ENCODE measurements at places on chromosomes 3 and 15.
A peak's percentile ranks its signal among the peaks of the same experiment; 100 is the strongest.

DNA sequence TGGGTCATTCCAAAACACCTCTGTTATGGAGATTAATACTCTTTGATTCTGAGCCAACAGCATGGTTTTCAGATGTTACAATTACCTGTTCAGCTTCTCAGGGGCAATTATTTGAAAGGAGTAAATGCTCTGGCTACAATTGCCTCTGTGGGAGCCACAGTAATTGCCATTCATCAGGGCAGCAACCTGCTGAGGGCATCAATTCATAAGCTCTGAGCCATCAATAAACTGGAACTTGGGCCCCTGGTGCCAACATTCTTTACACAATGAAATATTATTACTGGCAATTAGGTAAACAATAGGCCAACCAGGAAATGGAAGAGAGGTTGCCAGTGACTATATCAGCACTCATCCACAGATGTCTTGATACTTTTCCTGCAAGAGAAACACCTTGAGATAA, 660.8 kb downstream of the MECOM start:
- no peak for DNase-seq

DNA sequence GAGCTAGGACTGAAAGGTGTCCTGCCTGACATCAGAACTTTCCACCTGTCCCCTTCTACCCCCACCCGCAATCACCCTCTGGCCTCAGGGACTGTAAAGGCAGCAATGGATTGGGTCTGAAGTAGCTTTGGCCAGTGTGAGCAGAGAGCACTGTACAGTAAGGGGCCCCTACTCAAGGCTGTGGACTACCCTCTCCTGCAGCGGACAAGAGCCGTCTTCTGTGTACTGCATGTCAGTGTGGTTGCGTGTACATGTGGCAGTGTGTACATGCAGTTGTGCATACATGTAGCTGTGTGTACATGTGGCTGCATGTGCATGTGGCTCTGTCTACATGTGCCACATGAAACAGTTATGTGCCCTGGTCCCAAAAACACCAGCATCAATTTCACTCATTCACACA, 205.9 kb upstream of the LINGO1 start:
- DNase-seq: no peak

- DNase-seq: no peak
Measured at GRCh38 chr3:189325454-189325853, 153.7 kb downstream of the TPRG1 start.

GRCh38 chr3:9769426-9770275, at the start of gene CAMK1:
Gene CAMK1 (minus strand): TSS chr3:9769947. CDS start chr3:9767749, 2,198 bp downstream.
- DNase-seq: peak; percentile 74

DNA sequence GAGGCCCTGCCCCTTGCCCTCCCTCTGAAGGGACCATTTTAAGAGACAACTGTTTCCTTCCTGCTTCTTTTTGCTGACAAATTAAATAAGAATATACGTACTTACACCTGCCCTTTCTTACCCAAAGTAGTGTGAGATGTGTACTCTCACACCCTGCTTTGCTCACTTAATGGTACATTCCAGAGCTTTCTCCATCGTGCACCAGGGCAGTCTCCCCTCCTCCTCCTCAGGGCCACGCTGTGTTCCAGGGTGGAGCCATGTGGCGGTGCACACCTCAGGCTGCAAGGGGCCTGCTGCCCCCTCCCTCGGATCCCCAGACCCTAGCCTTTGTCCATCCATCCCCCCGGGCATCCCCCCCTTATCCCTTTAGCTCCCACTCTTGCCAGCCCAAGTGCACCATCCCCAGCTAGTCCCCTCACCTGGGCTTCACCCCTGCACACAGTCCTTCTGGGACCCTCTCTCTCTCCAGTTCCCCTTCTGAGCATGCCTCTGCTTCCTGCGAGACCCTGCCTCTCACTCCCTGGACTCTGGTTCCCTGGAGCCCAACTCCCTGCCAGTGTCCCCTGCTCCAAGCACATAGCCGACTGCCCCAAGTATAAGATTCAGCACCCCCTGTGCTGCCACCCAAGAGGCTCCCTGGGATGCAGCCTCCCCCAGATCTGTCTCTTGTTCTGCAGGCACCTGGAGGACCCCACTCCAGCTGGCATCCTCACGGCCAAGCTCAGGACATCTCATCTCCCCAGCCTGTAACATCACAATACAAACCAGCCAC, 89.5 kb upstream of the IQSEC1 start:
- DNase-seq: no peak

DNA sequence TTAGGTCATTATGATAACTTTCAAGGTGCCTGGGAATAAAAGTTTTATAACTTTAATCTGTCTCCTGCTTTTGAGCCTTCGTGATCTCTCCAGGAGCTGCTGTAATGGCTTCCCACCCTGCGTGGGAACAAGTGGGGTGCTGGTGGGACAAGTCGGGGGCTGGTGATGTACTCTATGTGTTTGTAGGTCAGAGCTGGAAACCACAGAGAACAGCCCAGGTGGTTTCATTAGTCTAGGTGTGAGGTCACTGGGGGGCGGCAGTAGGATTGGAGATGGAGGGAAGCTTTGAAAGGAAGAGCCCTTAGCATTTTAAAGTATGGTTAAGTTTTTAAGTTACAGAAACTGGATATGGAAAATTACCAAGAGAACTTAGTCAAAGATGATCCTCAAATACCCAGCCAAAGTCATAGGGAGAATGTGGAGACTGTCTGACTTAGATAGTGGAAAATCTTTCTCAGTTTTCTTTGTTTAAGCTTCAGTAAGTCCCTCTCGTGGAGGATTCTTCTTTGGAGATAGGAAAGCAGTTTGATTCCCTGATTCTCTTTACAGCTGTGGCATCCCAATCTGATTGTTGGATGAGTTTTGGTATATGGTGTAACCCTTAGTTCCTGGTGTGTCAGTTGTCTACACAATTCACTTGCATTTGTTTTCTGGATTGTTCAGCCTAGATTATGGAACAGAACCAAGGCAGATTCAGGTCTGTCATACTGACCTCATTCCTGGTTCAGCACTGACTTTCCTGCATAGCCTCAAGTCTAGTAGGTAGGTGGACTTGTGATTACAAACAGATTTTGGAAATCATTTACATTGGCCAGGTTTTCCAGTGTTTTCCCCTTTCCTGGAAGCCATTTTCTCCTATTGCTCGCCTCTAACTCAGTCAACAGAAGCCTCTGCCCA, 115.6 kb downstream of the FNDC3B start:
- DNase-seq: no peak

- no peak for DNase-seq
Measured at GRCh38 chr15:26623071-26623470, 149.8 kb downstream of the GABRB3 start.

GRCh38 chr3:101988596-101988995, 139.3 kb downstream of the NFKBIZ start:
- DNase-seq: no peak

DNA sequence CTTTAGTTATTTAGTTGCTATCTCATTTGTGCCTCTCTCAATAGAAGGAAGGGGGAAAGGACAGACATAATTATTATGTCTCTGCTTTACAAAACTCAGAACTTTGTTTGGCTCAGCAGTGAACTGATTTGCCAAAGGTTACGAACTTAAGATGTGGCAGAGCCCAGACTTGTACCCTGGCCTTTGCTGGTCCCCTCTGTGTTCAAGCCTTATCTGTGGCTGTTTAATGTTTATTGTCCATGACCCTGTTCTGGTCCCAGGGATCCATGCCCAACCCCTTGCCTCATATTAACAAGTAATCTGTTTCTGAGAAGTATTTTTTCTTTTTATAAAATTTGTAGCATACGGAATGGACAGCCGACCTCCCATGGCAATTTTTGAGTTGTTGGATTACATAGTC, 10.7 kb downstream of the SNAPC5 start:
- DNase-seq: no peak

DNA sequence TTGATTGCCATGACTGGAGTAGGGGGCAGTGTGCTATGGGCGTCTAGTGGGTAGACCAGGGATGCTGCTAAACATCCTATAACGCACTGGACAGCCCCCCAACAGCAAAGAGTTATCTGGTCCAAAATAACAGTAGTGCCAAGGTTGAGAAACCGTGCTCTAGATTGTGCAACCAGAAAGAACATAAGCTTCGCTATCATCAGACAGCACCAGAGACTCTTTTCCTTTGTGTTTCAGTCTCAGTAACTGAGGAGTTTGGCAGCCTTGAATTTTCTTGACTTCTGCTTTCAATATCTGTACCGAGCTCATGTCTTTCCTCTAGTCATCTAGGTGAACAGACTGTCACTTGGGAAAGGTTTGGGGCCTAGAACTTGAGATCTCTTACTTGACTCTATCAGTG, 8.8 kb downstream of the ARID3B start:
- no peak for DNase-seq

DNA sequence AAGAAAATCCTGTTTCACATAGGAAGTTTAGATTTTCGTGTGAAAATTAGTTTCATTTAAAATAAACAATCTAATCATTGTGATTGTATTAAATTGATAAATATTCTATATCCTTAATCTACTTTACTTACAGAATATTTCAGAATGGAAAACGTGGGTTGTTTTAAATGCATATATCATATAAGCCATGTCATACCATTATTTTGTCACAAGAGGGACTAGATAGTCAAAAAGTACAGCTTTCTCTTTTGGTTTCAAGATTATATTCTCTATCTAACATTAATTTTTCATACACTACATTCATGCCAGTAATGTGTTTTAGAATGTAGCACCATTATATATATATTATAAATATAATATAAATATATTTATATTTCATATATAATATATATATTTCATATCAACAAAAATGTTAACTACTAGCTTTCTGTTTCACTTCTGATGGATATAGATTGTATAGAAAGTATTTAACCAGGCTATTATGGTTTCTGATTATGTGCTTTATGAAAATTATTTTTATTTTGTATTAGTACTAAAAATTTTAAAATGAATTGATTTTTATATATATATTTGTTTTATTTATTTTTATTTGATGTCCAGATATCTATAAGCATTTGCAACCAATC, 45.3 kb downstream of the OSTN start:
- no peak for DNase-seq

DNA sequence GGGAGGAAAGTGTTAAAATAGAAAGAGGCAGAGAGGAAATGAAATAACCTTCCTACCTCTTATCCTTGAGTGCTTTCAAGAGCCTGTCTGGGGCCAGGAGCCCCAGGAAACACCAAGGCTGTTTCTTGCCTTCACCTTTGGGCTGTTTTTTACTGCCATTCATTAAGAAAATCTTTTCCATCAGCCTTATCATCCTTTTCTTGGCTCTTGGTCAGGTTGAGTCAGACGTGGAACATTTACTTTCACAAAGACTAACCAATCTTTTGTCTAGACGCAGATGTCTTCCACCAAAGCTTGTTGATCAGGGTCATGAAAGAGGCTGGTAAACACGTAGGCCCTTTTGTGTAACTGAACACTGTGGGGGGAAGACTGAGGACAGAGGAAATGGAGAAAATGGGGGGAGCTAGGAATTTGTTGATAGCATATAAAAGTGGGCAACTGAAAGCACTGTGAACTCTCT, 151.0 kb upstream of the THBS1 start:
- DNase-seq: no peak

DNA sequence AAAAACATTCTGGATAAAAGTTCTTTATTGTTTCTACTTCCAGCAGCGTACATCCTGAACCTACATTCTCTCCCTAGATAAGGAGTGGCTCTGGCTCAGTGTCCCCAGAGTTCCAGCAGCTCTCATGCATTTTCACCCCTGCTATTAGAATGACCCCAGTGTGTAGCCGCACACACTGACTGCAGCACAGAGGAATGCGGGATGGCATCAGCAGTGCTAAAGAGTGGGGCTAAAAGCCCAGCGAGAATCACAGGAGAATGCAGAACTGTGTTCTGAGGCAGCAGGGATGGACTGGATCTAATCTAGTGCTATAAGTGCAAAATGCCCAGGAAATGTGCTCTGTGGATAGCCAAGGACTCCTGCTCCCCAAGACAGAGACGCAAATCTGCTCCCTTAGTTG, 66.4 kb upstream of the TJP1 start:
- DNase-seq: no peak

GRCh38 chr3:139353920-139354556, 10.2 kb downstream of the MRPS22 start:
- DNase-seq: peak; percentile 58

GRCh38 chr3:177104299-177104992, 92.8 kb downstream of the TBL1XR1 start:
- no peak for DNase-seq

DNA sequence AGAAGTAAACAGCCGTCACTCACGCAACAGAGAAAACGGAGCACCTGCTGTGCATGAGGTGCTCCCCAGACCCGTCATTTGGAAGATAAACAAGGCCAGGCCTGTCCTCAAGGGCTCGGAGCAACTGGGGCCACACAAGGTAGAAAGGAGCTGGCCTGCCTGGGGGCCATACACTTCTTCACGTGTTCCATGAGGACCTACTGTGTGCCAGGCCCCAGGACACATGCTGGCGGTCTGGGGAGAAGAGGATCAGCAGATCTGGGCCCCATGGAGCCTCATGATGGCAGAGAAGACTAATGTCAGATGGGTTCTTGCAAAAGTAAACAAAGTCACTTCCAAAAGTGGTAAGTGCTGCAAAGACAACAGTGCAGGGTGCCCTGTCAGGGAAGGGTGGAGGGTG, 14.3 kb downstream of the WNT7A start:
- DNase-seq: no peak

DNA sequence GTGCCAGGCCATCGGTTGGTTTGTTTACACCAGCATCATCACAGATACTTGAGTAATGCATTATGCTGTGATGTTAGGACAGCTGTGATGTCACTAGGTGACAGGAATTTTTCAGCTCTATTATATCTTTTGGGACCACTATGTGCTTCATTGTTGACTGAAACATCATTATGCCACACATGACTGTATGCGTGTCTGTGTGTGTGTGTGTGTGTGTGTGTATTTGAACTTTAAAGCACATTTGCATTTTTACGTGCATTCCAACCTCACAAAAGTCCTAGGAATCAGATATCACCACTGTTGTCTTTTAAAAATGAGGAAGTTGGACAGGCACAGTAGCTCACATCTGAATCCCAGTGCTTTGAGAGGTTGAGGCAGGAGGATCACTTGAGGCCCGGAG, 223.0 kb downstream of the TBL1XR1 start:
- DNase-seq: peak; percentile 19

DNA sequence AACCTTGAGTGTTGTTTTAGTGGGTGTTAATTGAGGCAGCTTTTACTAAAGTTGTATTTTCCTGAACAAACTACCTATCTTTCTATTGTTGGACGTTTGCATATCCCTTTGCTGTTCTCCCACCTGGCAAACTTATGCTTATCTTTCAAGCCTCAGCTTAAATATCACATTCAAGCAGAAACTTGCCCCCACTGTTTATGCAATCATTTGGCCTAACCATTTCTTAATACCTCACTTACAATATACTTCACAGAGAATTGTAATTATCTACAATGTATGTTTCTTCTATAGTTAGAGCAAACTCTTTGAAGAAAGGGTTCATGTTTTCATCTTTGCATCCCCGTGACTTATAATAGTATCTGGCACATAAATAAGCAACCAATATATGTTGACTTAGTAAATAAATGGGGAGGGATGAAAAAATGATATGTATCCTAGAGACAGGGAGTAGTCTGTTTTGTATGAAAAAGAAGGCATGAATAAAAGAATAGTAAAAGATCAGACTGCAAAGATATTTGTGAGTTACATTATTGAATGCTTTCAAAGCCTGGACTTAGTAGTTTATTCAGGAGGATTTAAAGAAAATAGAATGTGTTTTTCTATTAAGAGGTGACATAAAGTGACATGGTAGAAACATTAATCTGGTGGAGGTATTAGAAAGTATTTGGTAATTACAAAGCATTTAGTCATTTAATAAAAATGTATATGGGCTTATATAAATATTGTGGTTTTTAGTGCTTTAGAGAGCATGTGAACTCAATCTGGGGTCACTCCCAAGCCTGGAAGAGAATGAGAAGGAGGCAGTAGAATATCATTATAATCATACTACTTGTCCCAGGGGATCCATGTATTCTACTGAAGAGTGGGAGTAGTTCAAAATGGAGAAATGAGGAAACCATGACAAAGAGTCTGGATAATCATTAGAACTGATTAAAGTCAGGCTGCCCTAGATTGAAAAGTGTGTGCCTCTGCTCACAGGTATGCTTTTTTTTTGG, 60.0 kb upstream of the DCBLD2 start:
- no peak for DNase-seq

Measured in SHP77 (cell line).